ENCODE measurements at places on chromosomes 5 and 9.

GRCh38 chr5:116989995-116990394 is 415.4 kb upstream of the SEMA6A start:
- no peak for DNase-seq

DNA sequence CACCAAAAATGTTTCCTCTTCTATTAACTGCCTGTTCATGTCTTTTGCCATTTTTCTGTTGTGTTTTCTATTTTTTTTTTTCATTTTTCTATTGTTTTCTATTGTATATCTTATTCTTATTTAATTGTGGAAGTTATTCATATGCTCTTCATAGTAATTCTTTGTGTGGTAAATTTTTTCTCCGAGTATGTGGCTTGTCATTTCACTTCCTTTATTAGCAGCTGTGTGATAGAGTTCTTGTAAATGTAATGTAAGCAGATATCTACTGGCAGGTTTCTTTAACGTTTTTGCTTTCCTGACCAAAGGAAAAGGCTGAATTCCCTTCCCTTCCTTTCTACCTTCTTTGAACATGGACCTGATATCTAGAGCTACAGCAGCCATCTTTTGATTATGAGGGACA is 5.8 kb upstream of the PLPP1 start:
- DNase-seq, result no peak

DNA sequence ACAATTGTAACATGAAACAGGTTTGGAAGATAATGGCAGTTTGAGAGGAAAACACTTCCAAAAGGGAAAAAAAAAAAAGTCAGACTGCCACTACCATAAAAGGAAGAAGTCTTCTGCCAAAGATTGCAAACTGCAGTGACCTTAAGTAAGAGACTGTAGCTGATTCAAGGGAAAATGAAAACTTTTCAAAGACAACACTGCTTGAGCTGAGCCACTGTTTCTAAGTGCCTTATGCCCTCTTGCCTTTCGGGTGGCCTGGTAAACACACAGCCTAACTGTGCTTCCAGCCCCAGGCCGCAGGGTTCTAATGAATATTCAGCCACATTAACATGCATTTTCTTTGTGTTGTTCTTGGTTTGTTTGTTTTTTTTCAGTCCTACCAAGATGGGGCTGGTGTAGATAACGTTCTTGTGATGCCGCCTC is 354.6 kb downstream of the BNC2 start:
- no peak for DNase-seq

- no peak for DNase-seq
These were observed 21.9 kb upstream of the NDFIP1 start for GRCh38 chr5:142086679-142087078.

- DNase-seq, result no peak
These were observed 126.8 kb downstream of the EHMT1 start for GRCh38 chr9:137745541-137745991.

GRCh38 chr9:134271338-134272301 is 54.6 kb upstream of the RXRA start:
- no peak for DNase-seq
